ENCODE measurements at places on chromosomes 6 and 20.

- DNase-seq, result peak; percentile 94
These were observed 9.4 kb downstream of the SPDEF start for GRCh38 chr6:34546551-34547321.

- DNase-seq, result no peak
These were observed 52.7 kb downstream of the RPP21 start for GRCh38 chr6:30397697-30398096.

DNA sequence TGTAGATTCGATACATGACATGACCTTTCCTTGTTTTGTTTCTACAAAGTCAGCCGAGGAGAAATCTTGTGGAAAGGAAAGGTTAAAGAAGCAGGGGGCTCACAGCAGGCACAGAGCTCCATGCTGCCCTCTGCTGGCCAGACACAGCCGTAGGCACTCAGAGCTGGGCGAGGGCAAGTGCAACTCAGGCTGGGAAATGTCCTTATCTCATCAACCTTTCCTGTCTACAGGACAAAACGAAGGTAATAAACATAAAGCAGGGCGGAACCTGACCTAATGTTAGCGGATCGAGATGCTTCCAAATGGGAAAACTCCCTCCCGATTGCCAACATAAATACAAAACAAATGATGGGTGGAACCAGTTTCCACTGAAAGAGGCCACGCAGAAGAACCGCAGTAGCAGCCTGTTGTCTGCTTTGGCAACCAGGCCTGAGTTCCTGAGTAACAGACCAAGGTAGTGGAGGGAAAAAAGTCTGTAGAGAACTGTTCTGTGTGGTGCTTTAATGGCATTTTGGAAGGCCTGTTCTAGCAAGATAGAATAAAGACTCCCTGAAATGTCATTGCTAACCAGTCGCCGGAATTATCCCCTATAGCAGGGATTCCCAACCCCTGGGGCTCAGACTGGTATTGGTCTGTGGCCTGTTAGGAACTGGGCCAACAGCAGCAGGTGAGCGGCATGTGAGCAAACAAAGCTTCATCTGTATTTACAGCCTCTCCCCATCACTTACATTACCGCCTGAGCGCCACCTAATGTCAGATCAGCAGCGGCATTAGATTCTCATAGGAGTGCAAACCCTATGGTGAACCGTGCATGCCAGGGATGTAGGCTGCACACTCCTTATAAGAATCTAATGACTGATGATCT, 85.2 kb downstream of the MBOAT1 start:
- DNase-seq, result peak; percentile 74

GRCh38 chr6:81743649-81744048, 8.8 kb downstream of the TENT5A start:
- no peak for DNase-seq

DNA sequence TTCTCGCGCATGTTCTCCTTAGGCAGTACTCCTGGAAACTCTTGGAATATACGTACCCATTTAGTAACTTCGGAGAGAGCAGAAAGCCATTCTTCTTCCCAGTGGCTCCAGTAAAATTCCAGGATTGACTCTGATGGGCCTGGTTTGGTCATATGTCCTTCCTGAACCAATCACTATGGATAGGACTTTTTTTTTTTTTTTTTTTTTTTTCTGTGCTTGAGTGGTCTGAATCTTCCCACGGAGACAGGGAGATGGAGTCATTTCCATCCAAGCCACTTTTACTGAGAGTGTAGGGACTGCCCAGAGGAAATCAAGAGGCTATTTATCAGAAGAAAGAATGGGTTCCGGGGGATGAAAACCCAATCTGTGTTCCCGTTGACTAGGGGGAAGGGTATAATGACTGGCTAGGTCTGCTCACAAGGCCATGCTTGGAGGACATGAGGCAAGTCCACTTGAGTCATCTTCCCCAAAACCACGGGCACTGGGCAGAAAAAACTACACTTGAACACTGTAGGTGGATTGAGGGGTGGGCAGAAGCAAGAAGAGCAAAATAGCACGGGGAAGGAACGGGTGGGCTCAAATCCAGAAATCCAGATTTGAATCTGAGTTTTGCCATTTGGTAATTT, 35.4 kb upstream of the MRPS18A start:
- no peak for DNase-seq

- DNase-seq, result no peak
These were observed 39.4 kb downstream of the ZNF311 start for GRCh38 chr6:28965706-28966105.

- no peak for DNase-seq
These were observed 91.2 kb downstream of the LCA5 start for GRCh38 chr6:79446006-79446405.

DNA sequence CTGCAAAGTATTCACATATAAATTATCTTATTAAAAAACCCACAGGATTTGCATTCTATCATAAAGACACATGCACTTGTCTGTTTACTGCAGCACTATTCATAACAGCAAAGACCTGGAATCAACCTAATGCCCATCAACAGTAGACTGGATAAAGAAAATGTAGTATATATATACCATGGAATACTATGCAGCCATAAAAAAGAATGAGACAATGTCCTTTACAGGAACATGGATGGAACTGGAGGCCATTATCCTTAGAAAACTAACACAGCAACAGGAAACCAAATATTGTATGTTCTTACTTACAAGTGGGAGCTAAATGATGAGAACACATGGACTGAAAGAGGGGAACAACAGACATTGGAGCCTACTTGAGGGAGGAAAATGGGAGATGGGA, 97.0 kb downstream of the FAM217A start:
- DNase-seq, result no peak

GRCh38 chr6:74642101-74642500, 563.8 kb downstream of the COL12A1 start:
- no peak for DNase-seq

DNA sequence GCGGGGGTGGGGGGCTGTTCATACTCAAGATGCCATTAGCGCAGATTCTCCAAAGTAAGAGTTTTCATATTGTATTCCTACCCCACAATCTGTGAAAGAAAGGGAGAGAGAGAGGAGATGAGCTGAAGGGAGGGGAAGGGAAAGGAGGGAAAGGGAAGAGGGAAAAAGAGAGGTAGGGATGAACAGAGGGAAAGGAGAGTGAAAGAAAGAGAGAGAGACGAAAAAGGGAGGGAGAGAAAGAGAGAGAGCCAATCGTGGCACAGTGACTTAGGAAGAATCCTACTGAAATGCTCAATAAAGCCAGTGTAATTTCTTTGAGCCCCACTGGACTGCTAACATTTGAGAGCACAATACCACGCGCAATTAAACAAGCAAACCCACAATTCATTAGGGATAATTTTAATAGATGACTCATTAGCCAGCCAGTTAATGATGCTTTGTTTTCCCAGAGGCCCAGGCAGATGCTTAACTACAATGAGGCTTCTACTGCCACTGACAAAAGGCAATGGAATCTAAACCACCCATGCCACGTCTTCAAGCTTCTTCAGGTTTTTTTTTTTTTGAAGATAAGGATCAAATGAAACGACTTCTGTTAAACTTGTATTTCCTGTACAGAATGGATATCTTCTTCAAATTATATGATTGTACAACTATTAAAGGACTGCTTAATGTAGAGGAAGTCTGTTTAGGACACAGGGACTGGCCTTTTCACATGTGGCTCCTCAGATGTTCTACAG, 306.8 kb downstream of the FOXC1 start:
- DNase-seq, result no peak

DNA sequence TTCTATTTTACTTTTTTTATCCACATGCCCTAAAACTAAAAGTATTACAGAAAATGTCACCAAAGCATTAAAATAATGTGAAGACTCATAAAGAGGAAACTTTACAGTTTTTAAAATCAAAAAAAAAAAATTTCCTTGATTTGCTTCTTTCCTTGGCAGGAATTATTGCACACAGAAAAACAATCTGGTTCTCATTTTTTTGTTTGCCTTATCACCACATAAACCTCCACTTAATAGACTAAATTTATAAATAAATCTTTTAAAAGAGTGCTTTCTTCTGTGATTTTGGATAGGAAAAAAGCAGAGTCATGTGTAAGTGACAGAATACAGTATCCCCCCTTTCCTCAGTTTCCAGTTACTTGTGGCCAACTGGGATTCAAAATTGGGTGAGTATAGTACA, 695.1 kb upstream of the CITED2 start:
- DNase-seq, result no peak

- no peak for DNase-seq
These were observed 94.5 kb upstream of the BTN3A2 start for GRCh38 chr6:26270486-26270861.

- no peak for DNase-seq
These were observed 19.5 kb upstream of the IER3 start for GRCh38 chr6:30763618-30764489.

DNA sequence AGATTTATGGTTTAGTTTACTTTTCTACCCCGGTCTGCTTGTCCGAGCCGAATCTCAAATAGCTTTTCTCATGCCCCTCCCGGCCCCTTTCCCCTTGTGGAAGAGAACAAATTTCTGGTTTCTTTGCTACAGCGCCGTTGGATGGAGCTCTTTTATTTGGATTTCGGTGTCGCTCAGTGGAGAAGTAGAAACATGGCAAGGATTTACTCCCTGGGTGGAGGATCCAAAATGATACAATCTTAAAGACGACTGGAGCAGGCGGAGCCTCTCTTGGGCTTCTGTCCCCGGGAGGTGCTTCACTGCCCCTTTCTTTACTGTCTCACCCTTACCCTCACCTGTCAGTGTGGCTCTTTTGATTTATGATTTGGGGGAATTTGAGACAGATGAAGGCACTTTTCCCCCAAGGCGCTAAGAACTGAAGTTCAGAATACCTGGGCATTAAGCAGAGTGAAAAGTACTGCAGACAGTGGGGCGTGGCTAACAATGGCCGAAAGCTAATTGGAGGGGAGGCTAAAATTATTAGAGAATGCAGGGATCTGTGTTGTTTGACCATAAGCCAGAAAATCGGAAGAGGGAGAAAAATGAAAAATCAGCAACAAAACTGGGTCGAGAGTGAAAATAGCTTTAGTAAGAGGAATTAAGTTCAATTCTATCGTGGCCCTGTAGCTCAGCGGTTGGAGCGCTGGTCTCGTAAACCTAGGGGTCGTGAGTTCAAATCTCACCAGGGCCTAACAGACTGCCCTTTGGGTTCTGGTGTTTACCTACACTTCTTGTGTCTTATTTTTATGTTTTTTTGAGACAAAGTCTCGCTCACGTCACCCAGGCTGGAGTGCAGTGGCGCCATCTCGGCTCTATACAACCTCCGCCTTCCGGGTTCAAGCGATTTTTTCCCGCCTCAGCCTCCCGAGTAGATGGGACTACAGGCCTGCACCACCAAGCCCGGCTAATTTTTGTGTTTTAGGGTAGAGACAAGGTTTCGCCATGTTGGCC, 145.1 kb upstream of the ZNF184 start:
- DNase-seq, result no peak

- no peak for DNase-seq
These were observed 51.0 kb downstream of the ZBTB2 start for GRCh38 chr6:151340219-151340978.

- no peak for DNase-seq
These were observed 48.5 kb downstream of the STK4 start for GRCh38 chr20:45014671-45015415.

DNA sequence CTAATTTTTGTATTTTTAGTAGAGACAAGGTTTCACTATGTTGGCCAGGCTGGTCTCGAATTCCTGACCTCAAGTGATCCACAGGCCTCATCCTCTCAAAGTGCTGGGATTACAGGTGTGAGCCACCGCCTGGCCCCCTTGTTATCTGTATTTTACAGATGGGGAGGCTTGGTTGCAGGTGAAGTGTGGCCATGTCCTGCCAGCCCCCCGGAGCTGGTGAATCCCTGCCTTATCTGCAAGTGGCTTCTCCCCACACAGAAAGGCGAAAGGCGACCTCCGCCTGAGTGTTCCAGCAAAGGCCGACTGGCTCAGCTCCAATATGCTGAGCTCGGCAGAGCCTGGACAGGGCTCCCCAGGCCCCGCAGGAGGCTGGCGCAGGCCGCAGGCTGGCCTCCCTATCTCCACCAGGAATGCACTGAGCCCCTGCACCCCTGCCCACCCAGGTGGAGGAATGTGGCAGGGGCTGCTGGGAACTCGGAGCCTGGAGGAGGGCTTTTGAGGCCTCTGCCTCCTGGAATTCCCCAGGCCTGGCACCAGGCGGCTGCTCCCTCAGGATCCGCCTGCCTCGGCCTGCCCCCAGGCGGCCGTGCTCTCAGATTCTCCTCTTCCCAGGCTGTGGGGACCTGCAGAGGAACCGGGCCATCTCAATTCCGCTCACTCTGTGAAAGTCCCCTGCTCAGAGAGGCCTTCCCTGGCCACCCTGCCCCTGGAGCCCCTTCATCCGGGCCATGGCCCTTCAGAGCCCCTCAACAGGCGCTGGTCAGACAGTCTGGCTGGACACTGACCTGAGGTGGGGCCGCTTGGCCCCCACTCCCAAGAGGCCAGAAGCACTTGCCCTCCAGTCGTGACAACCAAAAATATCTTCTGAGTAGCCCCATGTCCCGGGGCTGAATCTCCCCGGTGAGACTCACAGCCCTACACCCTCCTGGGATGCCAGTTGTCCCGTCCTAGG, 9.3 kb upstream of the LAMA5 start:
- no peak for DNase-seq

DNA sequence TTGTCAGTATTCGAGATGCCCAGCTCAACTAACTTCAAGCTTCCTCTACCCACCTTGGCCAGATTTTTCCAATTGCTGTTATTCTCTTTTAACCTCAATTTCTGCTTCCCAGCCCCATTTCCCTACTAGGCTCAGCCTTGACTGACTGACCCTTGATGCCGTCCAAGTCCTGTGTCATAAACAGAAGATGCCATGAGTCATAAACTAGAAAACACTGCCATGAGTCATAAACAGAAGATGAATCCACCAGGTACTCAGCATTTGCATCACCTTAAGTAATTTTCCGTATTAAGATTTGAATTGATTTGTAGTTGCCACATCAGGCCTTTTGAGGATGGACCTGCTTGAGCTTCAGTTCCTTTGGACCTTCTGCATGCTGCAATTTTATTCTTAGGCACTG, 123.8 kb downstream of the FAM83B start:
- no peak for DNase-seq

DNA sequence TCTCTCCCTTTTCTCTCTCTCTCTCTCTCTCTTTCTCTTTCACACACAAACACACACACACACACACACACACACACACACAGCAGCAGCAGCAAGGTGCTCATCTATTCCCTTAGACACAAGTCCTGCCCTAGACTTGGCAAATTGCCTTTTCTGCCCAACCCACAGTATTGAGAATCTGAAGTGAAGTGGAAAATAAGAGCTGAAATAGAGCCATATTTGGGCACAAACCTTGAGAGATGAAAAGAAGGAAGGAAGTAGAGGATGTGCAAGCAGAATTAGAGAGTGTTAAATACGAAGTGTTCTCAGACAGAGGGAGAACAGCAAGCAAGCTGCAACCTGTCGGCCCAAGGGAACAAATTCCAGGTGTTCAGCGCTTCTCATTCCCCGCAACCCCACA, 557.5 kb upstream of the NOX3 start:
- DNase-seq, result peak; percentile 49
